Suprapubic skin (tissue), 4 donors: ENCODE measurements at places on chromosomes 5 and 9. TPM values are rescaled to one million over a fixed set of nuclear protein-coding genes. Genes with fewer than 3 reads are reported as not detected.

DNA sequence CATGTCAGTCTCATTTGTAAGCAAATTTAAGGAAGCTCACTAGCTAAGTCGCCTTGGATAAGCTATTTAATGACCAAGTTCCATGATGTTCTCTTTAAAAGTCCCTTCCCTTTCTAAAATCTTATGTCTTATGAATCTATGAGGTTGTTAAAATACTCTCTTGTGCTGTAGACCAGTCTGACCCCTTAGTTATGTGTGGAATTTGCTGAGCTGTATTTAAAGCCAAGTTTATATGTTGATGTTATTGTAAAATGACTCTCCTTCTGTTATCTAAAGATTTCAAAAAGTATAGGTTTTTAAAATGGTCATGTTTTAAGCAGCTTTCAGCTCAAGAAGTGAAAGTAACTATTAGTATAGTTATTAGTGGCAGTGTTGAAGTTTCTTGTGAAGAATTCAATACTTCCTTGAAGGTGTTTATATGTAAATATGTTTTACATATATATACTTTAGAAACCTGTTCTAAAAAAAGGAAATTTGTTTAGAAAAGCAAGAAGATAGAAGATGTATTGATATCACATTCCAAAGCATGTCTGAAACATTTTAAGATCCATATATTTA is 92.2 kb downstream of the CDC42SE2 start:
- no peak for DNase-seq

DNA sequence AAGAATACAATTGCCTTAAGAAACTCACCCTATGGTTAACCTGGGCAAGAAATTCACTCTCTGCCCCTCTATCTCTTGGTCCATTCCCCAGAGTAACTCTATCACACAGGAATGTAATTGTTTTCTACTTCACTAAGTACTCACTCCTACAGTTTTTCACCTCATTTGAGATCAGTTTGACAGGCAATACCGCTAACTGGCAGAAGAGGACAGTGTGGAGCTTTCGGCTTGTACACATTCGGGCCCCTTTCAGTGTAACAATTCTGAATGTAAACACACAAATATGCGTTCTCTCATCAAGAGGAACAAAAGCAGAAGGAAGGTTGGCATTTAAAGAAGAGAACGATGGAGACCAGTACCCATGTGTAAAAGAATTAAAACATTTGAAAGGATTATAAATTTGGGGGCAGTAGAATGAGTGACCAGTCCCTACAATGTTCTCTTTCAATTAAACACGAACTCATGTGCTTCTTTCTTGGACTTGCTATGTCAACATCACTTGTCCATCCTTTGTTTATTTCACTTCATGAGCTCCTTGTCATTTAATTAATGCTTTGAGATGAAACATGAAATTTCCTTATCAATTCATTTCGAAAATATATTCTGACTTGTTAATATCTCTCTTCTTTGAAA is 188.5 kb upstream of the GRAMD2B start:
- DNase-seq: no peak

GRCh38 chr5:154475591-154476353 is 2.3 kb downstream of the HAND1 start:
- no peak for DNase-seq

DNA sequence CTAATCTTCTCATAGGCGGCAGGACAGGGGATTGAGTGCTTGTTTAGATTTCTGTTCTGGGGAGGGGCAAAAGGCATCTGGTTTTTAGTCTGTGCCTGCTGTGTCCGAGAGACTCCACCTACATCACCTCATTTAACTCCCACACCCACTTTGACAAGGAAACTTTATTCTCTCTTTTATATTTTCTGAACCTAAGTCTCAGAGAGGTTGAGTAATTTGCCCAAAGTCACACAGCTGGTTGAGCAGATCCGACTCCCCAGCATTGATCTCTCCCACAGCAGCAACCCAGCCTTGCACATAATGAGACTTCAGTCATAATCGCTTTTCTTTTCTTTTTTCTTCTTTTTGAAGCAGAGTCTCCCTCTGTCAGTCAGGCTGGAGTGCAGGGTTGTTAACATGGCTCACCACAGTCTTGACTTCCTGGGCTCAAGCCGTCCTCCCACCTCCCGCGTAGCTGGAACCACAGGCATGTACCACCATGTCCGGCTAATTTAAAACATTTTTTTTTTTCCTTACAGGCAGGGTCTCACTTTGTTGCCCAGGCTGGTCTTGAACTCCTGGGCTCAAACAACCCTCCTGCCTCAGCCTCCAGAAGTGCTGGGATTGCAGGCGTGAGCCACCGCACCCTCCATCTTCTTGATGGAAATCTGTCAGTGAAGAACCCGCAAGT is 36.5 kb upstream of the ANKRD33B start:
- DNase-seq: no peak

- no peak for DNase-seq
Observed at GRCh38 chr5:171523781-171524180, 104.3 kb downstream of the FGF18 start.

GRCh38 chr9:6739218-6739617 is 18.6 kb upstream of the KDM4C start:
- no peak for DNase-seq

DNA sequence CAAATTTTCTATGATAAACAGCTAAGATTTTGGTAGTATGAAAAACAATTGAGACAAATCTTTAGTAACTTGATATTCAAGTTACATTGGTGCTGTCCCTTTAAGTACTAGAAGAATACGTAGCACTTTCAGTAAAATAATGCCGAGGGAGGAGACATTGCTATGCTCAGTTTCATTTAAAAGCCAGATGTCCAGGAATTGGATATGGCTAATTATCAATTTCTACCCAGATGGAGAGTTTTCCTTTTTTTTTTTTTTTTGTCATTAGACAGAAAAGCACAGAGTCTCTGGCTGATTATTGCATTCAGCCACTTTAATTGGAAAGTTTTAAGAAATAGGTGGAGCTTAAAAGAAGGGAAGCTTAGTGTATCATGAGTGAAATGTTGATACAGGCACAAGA is 40.4 kb upstream of the APC start:
- no peak for DNase-seq

ZNF658 gene
- total RNA-seq: 11.5 TPM

PRELID2 gene
- 3.0 TPM for total RNA-seq

FGF1 gene
- total RNA-seq: 1.5 TPM

PCDHB3 gene
- 2.2 TPM for total RNA-seq

AP3B1 gene
- 44.0 TPM for total RNA-seq

CDC25C gene
- total RNA-seq: 1.0 TPM
